ENCODE measurements at places on chromosomes 4 and X.

- DNase-seq, result no peak
Observed at GRCh38 chr4:165965503-165965902, 92.5 kb downstream of the TLL1 start.

- DNase-seq, result no peak
Observed at GRCh38 chr4:156672492-156673305, 298.9 kb downstream of the PDGFC start.

DNA sequence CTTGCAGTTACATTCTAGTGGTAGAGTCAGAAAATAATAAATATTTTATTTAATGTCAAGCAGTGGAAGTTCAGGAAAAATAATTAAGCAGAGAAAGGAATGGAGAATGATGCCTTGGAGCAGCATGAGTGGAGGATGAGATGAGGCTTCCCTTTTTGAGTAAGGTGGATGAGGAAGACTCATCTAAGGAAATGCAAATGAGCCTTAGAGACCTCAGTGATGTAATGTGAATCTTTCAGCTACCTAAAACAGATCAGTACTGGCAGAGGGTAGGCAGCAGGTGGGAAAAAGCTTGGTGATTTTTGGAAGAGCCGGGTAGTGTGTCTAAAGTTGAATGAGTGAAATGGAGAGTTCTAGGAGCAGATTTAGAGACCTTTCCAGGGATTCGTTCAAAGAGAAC lies 118.2 kb downstream of the GRID2 start:
- DNase-seq, result no peak

DNA sequence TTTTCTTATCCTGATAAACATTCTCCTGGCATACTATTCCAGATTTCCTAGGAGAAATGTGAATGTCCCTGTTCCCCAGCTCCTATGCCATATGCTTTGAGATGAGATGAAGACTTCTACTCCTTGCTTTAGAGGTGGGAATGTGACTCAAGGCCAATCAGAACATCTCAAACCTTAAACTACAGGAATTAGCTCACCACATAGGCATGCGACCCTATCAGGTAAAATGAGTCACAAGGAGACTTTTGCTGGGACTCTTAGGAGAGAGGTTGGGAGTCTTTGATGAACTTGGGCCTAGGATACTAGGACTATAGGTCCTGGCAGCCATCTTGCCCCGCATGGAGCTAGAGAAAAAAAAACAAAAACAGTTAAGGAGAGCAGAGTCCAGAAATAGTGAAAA lies 5.8 kb upstream of the USO1 start:
- no peak for DNase-seq

- no peak for DNase-seq
Observed at GRCh38 chr4:7799736-7800135, 139.9 kb downstream of the AFAP1 start.

GRCh38 chr4:107037199-107037584 lies 1.1 kb upstream of the DKK2 start:
- no peak for DNase-seq

DNA sequence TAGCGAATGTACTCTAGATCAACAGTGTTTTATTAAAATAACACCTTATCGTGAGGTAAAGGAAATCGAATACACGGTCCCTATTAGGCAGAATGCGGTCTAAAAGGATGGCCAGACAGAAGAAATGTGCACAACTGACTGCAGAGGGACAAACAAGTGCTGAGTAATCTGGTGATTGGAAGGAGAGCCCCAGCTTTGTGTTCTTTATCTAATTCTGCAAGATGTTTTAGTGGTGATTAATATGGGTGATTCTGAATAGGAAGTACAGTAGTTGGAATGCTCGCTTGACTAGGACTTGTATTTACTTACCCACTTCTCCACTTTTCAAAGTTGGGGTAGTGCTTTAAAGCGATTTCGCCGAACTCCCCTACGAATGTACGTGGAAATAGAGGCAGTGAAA lies 1.2 kb downstream of the WDR44 start:
- peak; percentile 17 for DNase-seq

GRCh38 chr4:100742045-100742444 lies 224.2 kb upstream of the EMCN start:
- peak; percentile 5 for DNase-seq

GRCh38 chrX:9071031-9071650 lies 37.2 kb upstream of the FAM9B start:
- no peak for DNase-seq

- no peak for DNase-seq
Observed at GRCh38 chr4:94577136-94577535, 125.4 kb downstream of the PDLIM5 start.

DNA sequence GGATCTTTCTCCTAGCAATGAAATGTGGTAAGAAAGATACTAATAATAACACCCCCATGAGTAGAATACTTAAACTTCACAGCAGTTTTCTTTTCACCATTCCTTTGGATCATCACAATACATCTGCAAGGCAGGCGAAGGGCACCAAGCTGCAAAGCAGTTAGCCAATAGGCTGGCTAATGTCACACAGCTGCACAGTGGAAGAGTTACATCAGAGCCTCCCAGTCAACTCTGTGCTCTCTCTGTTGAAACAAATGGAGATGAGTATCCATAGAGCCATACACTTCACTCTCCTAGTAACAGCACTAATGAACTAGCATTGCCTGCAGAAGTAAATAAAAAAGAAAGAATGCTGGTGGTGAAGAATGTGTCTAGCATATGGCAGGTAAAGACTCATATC lies 139.0 kb downstream of the ATG4A start:
- DNase-seq, result no peak

DNA sequence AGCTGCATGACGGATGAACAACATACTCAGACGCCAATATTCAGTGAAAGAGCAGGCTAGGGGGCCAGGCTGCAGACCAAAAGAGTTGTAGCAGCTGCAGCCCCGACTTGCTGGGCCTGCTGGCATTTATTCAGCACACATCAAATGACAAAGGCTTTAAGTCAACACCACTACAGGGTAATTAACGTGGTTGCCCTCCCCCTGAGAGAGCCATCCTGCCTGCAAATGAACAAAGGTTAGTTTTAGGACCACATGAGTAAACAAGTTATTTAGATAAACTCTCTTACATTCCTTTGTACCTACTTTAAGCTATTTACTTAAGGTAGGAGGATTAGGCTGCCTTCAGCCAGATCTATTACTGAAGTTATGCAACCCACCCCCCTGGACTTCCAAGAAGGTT lies 1329.1 kb downstream of the PCDH18 start:
- DNase-seq, result no peak

- DNase-seq, result no peak
Observed at GRCh38 chr4:42350611-42351182, 46.6 kb upstream of the SHISA3 start.

DNA sequence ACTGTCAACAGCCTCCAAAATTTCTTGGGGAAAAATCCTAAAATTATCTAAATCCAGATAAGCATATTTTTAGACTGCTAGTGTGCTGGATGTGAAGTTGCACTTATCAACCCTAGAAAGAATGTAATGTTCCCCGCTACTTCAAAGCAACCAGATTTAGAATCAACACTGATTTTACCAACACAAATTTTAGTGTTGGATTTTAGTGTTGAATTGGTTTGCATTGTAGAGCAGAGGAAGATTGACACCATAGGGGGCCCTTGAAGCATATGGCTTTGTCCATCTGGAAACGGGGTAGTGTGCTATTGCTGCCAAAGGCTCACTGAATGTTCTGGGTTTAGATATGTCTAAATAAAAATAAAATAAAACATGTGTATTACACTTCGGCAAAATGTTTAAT lies 126.3 kb upstream of the EMCN start:
- no peak for DNase-seq

GRCh38 chrX:142861557-142861956 lies 164.2 kb upstream of the SPANXN4 start:
- DNase-seq, result no peak

DNA sequence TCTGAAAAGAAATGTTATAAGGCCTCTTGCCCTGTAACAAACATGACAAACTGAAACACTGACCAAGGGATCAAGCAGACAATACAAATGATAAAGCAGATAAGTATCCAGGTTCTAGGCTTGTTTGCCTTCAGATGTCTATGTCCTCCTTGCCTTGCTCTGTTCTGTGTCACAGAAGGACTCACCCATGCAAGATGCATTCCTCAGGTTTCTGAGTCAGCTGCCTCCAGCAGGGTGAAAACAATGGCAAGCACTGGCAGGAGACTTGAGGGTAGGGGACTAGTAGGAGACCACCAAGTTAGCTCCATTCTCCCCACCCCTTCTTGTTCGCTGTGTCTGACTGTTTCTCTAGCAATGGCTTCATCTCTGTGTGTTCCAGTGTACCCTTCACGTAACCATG lies 76.6 kb upstream of the CXXC4 start:
- DNase-seq, result no peak

DNA sequence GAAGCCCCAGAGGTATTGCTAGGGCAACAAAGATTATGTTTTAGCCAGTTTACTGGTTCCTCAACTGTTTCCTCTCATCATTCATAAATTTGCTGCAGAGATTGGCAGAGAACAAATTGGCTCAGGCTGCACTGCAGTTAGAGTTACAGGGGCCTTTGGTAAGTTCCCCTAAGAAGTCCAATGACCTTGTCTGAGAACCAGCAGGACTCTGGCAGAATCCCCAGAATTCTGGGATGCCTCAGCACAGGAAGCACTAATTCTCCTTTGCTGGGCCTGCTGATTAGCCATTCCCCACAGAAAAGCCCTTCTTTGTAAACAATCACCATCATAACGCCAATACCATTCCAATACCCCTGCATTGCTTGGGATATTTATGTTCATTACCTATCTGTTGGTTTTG lies 151.3 kb downstream of the USP46 start:
- DNase-seq, result no peak

DNA sequence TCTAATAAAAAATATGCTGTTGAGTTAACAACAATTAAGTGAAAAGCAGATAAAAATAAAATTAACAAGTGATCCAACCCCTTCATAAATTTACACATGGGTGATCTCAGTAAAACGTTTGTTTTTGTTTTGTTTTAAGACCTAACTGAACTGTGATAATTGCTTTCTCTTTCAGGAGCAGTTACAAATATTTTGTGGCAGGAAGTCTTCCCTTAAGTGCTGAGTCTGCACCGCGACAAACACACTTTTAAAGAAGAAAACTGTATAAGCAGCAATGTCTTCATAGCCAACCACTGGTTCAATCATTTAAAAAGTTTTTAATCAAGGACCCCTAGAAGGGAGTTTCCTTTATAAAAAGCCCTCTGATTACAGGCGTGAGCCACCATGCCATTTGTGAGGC lies 53.7 kb upstream of the NFKB1 start:
- DNase-seq, result peak; percentile 53

DNA sequence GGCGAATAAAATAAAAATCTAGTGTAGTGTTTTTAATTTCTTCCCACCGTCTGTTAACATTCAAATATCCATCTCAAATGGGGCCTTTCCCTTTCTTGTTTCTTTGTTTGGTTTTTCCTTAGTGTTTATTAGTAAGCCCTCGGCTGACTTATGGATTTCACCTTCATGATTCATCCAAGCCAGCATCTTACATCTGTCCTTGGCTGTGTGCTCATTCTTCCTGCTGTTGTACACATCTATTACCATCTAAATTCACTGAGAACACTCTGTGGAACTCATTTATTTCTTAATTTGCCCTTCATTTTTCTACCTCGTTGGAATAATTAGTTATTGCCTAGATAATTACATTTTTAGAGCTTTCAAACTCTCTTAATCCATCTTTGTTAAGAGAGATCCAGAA lies 84.9 kb downstream of the SPCS3 start:
- DNase-seq, result no peak

- no peak for DNase-seq
Observed at GRCh38 chrX:9533611-9534010, 68.8 kb downstream of the TBL1X start.

GRCh38 chr4:93157986-93158385 lies 670.6 kb upstream of the ATOH1 start:
- DNase-seq, result no peak

- DNase-seq, result no peak
Observed at GRCh38 chr4:108926781-108927180, 163.9 kb upstream of the ETNPPL start.

- no peak for DNase-seq
Observed at GRCh38 chr4:128862608-128863311, 53.3 kb downstream of the JADE1 start.

DNA sequence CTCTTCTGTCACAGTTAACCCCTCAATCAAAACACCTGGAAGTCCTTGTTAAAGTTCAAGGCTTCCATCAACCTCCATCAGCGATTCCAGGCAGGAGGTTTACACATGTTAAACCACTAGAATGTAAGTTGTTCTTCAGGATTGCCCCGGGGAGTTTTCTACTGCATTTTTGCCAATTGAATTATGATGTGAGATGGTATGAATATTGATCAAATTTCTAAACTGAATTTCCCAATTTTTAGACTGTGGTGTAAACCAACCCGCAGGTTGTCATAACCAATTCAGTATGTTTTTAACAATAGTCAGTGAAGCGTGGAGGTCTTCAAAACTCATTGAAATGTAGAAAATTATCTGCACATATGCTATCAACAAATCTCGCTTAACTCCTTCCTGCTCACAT lies 21.2 kb upstream of the TENM3 start:
- DNase-seq, result no peak

DNA sequence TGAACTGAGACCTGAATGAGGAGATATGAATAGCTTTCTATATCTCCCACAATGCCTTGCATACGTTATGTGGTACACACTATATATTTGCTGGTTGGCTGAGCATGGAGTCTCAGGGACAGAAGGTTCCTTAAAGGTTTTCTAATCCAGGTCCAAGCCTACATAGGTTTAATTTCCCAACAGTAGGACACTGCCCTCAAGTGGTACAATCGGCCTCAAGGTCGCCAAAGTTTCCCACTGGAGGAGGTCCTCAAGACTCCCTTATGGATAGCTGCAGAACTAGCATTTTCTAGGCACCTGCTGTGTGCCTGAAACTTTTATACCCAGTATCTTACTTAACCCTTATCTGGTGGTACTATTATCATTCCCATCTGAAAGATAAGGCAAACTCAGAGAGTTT lies 21.0 kb upstream of the EFNB1 start:
- DNase-seq, result no peak

- DNase-seq, result no peak
Observed at GRCh38 chr4:103996637-103997036, 276.9 kb upstream of the TACR3 start.

GRCh38 chr4:107252571-107252970 lies 216.5 kb upstream of the DKK2 start:
- DNase-seq, result no peak

GRCh38 chr4:102288497-102288896 lies 56.8 kb downstream of the SLC39A8 start:
- DNase-seq, result no peak

DNA sequence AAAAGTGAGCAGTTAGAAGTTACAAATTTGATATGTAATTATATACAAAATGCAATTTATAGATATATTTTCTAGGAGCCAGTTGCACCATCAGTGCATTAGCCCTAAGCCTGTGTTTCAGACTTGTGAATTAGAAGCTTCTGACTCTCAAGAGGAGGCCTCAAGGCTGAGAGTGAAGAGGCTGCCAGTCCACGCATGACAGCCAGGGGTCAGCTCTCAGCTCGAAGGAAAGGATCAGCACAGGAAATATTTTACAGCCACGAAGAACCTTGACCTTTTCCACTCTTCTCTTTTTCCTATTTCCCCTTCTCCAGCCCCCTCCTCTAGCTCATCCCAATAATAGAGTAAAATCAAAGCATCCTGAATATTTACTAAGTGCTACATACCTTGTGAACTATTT lies 642.4 kb downstream of the TRIML1 start:
- no peak for DNase-seq
